ENCODE measurements at places on chromosomes 5 and 9.

GRCh38 chr9:112051812-112052211 lies 123.3 kb downstream of the SUSD1 start:
- no peak for DNase-seq

- DNase-seq, result no peak
These were observed 31.0 kb upstream of the GNA14 start for GRCh38 chr9:77679088-77679487.

DNA sequence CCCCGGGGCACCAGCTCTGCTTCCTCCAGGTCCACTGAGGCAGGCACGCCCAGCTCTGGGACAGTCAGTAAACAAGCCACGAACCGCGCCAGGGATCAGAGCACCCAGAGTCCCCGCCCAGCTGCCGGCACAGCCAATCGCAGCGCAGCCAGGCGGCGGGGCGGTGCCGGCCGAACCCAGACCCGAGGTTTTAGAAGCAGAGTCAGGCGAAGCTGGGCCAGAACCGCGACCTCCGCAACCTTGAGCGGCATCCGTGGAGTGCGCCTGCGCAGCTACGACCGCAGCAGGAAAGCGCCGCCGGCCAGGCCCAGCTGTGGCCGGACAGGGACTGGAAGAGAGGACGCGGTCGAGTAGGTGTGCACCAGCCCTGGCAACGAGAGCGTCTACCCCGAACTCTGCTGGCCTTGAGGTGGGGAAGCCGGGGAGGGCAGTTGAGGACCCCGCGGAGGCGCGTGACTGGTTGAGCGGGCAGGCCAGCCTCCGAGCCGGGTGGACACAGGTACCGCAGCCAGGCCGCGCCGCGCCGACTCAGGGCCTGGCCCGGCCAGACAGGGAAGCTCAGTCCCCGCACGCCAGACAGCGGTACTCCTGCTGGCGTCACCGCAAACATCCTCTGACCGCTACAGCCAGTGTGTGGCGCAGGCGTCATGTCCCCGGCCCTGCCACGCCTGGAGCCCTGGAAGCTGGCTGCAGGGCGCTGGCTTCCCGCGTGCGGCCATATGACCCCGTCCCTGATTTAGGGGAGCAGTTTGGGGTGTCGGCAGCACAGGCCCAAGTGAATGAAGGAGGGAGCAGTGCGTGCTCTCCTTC lies at the start of gene CTSL:
TSS of gene CTSL (plus strand) at position 220 of the 810 bp plus-strand sequence. CDS start 1,485 bp downstream, outside the sequence.
- peak; percentile 95 for DNase-seq

DNA sequence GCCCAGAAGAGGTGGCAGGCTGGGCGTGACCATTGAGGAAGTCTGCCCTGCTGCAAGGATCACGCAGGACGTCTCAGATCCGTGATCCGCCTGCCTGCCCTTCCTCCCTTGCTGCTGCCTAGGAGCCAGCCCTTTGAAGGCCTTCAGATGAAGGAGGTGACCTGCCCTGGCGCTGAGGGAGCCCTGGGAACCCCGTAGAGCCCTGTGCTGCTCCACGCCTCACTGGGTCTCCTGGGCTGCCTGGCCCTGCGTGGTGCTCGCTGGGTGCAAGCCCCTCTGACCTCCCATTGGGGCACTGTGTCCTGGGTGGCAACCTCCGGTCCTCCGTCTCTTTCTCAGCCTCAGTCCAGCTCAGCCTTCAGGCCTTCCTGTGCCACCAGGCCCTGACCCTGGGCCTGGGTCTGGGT lies 295.3 kb upstream of the IRX4 start:
- no peak for DNase-seq

DNA sequence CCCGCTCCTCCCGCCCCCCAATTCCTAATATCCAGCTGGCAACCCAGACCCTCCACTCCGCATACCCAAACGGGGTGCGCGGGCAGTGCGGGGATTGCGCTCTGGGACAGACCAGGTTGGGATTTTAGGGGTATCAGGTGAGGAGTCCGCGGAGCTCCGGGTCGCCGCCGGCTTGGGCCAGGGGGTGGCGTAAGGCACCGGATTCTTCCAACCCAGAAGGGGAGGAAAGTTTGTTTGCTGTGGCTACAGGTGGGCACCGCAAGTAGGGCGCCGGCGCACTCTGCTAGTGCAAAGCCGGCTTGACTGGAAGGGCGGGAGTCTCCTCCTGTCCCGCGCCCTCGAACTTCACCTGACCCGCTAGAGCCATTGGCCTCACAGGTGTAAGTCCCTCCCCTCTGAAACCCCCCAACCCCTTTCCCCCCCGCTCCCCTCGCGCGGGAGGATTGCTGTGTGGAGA lies 709 bp downstream of the IQGAP2 start:
- DNase-seq, result peak; percentile 70

DNA sequence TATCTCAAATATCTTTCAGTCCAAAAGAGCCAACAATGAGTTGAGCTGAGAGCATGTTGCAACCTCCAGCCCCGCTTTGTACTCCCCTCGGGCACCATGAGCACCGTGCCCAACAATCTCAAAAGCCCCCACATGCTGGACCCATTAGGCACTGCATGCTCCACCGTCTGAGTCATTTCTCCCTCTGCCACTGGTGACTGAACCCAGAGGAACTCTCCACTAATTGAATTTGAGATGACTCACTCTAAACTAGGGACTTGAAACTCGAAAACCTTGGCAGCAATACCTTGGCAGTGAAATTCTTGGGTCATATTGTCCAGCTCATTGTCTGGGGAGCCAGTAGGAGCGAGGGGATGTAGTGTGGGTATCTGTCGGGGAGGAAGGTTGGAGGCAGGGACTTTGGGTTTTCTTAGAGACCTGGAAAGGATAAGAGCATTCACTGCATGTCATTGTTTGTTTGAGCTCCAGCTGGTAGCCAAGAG lies 49.9 kb upstream of the SLIT3 start:
- peak; percentile 83 for DNase-seq

- DNase-seq, result no peak
These were observed 303.5 kb downstream of the IRX1 start for GRCh38 chr5:3899093-3899492.

DNA sequence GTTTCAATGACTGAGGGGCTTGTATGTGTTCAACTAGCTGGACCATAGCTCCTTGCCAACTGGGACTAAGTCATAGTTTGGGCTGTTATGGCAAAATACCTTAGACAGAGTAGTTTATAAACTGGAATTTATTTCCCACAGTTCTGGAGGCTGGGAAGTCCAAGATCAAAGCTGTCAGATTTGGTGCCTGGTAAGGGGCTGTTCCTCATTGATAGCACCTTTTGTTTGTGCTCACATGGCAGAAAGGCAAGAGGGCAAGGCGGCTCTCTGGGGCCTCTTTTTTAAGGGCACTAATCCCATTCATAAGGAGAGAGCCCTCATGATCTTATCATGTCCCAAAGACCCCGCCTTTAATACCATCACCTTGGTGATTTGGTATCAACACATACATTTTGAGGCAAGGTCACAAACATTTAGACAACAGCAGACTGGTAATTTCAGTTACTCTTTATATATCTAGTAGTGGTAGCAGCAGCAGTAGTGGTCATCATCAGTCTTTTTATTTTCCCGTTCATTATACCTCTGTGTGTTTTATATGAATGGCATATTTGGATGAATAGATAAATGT lies 477.0 kb downstream of the CCDC171 start:
- DNase-seq, result no peak

- DNase-seq, result no peak
These were observed 1785.5 kb downstream of the EFNA5 start for GRCh38 chr5:105885266-105885665.

DNA sequence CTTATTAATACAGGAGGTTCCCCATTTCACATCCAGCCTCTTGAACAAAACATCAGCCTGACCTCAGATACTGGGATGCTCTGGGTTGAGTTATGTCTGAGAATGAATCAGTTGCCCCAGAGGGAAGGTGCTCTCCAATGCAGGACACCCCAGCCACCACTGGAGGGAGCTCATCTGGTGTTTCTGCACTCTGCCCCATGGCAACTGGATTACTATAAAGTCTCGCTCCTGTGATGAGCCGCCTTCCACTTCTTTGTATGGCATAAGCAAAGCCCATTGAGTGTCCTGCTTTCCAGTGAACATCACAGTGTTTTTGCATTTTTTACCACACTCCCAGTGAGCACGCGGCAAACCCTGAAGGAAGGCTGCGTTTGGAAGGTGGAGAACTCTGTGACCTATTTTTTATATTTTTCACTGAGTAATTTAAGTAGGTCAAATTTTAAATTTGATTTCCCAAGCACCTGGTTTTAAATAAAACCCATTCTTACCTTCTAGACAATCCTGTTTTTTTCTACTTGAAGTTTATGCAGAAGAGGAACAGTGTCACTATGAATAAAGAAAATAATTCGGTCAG lies 176.9 kb upstream of the WWC1 start:
- no peak for DNase-seq

DNA sequence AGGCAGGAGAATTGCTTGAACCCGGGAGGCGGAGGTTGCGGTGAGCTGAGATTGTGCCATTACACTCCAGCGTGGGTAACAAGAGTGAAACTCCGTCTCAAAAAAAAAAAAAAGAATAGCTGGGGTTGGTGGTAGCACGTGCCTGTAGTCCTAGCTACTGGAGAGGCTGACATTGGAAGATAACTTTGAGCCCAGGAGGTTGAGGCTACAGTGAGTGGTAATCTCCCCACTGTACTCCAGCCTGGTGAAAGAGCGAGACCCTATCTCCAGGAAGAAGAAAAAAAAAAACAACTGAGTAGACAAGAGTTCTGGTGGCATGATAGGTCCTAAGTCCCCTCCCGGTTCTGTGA lies 26.3 kb downstream of the GOLGA2 start:
- DNase-seq, result no peak

DNA sequence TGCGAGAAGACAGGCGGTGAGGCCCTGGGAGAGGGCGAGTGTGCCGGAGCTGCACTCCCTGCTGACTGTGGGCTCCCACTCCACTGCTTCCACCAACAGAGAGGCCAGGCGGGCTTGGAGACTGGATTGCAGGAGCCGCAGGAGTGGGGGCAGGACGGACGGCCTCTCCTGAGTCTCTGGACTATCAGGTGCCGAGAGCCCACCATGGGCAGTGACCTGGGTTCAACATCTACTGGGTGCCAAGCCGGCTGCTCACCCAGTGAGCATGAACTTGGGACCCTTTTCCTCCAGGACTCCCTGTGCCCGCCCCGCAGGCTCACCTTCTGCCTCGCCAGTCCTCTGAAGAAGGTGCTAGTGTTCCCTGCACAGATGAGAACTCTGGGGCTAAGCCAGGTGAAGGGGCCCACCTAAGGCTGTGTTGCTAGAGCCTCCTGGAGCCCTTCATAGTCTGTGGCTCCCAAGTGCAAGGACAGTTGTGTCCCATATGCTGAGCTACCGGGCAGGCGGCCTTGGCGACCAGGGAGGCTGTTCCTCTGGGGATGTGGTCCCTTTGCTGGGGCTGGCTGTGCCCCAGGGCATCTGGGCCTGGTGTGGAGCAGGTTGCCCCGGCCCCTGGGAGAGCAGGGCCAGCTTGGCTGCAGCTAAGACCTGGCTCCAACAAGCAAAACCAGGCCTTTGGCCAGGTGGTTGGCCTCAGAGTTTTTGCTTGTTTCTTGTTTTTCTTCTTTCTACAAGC lies 77.7 kb upstream of the PHYKPL start:
- no peak for DNase-seq

- DNase-seq, result no peak
These were observed 68.4 kb downstream of the GAPVD1 start for GRCh38 chr9:125329978-125330377.

DNA sequence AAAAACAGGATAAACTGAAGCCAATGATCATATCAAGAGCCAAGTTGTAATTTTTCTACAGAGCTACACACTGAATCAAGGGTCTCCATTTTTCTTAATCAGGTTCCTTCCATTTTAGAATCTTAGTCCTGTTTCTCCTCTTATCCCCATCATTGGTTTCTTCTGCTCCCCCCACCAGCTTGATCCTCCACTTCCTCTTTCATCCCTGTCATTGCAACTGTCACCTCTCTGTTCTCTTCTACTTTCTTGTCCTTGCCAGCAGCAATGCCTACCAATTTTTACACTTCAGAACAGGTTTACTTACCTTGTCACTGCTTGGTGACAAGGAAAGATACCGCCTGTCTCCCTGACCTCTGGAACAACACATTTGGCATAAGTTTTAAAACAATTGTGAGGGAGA lies 97.3 kb downstream of the CFAP90 start:
- DNase-seq, result no peak

- no peak for DNase-seq
These were observed 136.9 kb downstream of the OLFM1 start for GRCh38 chr9:135224286-135224877.

- DNase-seq, result no peak
These were observed 46.7 kb downstream of the UHRF2 start for GRCh38 chr9:6459718-6460117.

DNA sequence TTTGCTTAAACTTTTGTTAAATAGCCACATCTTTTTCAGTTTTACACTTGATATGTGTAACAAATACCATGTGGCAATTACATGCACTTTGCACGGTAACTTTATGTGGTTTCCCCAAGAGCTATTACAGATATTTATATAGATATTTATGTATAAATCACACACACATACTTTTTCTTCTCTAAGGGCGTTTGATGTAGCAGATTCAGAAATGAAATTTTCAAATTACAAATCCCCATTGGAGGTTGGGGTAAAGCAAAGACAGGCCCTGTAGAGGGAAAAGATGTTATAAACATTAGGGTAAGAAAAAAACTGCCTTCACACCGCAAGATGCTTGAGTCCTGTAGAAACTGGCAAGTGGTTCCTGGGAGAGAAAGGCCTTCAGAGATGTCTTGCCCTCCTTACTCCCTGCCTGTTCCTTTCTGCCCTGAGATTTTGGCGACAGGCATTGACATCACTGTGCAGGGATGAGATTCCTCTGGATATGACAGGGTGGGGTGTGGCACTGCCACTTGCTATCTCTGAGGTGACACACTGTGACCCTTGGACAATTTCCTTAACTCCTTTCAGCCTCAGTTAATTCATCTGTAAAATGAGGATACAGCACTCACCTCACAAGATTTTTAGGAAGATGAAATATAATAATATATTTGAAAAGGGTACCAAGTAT lies 177.9 kb upstream of the TUT7 start:
- no peak for DNase-seq

GRCh38 chr5:87421307-87421706 lies 8.6 kb upstream of the CCNH start:
- no peak for DNase-seq

- no peak for DNase-seq
These were observed 9.7 kb upstream of the ANKDD1B start for GRCh38 chr5:75601567-75601966.

- DNase-seq, result no peak
These were observed 130.1 kb upstream of the SLC44A1 start for GRCh38 chr9:105114318-105114717.

GRCh38 chr5:145941448-145942130 lies 5.2 kb downstream of the SH3RF2 start:
- DNase-seq, result no peak

Measured in suprapubic skin (tissue), 4 donors.